RWPE1 (cell line): ENCODE measurements at places on chromosomes 16 and 17.
A peak's percentile ranks its signal among the peaks of the same experiment; 100 is the strongest.

- no peak for DNase-seq
Measured at GRCh38 chr16:9007177-9007794, 43.6 kb upstream of the USP7 start.

GRCh38 chr16:1082952-1083675 is 10.6 kb downstream of the SSTR5 start:
- DNase-seq: peak; percentile 64

DNA sequence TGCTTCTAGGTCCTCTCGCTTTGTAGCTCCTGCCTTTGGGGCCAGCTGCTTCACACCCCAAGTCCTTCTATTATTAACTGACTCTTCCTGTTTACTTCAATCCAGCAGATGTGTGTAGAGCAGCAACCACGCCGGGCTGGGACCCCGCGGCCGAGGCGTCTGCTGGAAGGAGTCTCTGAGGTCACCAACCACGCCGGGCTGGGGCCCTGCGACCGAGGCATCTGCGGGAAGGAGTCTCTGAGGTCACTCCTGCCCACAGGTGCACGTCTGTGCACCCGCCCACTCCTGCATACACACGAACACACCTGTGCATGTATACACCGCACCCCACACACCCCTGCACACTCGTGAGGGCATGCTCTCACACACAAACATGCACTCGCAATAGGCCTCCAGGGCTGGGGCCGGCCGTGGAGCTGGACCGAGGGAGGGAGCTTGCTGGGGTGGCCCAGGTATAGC is 7.8 kb upstream of the TEX19 start:
- no peak for DNase-seq

DNA sequence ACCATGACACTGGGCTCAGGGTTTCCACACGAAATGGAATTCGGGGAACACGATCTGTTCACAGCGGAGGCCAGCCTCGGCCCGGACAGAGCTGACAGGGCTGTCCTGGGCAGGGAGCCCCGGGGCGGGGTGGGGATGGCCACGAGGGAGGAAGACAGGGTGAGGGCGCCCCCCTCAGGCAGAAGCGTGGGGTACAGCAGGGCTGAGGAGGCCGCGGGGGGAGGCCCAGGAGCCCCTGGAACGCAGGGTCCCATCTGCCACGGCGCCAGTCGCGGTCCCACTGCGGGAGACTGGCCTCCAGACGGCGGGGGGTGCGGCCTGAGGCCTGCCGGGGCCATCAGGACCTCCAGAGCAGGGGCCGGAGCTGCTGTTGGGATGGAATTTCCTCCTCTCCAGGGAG is 75.9 kb downstream of the LMF1 start:
- DNase-seq: no peak

GRCh38 chr16:67525176-67525860 is 3.3 kb upstream of the RIPOR1 start:
- DNase-seq: no peak

DNA sequence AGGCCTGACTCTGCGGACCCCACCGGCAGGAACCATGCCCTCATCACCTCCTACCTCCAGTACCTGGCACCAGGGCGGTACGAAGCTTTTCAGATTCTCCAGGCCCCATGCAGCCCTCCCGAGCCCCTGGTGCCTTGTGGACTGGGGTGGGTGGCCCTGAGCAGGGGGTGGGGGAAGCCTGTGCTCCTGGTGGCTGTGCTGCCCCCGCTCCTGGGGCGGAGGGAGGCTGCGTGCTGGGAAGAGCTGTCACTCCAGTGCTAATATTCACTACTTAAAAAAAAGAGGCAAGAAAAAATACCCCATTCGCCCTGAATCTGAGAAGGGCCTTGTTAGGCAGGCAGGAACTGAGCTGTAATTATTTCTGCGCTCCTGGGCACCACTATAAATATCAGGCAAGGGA is 111.8 kb downstream of the ENGASE start:
- DNase-seq: no peak

DNA sequence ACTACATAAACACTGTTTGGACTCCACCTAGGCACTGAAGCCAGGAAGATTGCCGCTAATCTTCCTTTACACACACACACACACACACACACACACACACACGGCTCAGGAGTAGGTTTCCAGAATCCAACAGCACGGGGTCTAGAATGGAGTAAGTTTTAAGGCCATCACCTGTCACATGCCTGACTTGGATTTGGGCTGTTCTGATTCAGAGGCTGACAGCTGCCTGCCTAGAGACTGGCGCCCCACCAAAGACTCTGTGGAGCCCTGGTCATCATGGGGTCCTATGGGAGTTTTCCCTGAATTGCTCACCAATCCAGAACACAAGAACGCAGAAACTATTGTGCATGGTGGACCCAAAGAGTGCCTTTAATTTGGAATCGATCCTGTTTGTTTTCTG is 10.9 kb downstream of the CDRT4 start:
- no peak for DNase-seq

DNA sequence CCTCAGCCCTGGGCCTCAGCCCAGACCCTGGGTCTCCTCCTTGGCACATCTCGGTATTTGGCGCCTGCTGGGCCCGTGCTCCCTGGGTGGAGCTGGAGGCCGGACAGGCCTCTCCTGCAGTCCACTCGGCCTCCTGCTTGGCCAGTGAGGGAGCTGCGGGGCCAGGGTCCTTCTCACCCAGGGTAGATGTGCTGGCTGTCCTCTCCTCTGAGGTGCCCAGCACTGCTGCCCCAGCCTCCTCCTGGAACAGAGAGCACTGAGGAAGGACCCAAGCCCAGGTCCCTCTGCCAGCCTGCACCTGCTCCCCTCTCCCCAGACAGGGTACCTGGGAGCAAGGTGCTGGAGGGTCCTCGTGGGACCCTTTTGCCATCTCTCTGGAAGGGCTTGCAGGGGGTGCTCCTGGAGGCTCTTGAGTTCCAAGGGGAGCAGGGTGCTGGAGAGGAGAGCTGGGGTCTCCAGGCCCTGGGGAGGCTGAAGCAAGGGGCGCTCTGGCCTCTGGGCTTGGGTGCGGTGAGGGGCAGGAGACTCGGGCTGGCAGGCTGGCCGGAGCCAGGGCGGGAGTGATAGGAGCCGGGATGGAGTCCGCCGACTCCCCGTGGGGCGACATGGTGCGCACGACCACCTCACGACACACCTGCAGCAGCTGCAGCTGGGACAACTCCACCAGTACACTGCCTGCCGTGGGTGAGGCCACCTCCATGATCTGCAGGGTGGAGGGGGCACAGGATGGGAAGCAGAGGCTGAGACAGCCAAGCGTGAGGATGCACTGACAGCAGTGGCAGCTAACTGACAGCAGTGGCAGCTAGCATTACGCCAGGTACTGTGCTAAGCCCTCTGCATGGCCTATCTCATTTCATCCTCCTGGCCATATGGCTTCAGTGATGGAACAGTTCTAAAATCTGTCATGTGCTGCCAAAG is 17.8 kb downstream of the TSPOAP1 start:
- DNase-seq: no peak

DNA sequence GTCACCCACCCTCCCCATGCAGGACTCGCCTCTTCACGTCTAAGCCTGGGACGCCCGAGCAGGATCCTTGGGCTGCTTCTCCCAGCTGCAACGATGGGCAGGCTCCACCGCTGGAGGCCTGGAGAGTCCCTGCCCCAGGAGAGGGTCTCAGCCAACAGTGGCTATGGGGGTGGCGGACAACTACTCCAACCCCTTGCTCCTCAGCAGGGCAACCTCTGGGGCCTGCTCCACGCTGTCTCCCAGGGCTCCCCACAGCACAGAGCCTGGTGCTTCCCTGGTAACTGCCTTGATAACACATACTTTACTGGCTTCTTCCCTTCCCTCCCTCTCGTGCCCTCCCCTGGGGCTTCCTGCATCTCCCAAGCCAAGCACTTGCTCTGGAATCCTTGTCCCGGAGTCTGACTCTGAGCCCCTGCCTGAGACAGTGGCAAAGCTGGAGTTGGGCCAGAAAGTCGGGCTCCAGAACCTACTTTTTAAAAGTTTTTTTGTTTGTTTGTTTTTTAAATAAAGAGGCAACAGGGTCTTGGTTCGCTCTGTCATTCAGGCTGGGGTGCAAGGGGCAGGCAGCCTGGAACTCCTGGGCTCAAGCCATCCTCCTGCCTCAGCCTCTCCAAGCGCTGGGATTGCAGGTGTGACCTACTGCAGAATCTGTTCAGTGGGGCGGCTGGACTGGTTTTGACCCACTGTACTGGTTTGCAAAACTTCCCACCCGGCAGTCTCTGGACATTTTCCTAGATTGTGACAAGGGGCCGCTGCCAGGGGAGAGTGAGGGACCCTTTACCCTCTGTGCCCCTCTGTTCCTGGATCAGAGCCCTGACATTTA is 99.4 kb downstream of the TNFRSF13B start:
- DNase-seq: no peak

GRCh38 chr17:17203173-17203730 is 2.9 kb downstream of the PLD6 start:
- DNase-seq: no peak

- DNase-seq: no peak
Measured at GRCh38 chr17:633641-634101, 81.0 kb downstream of the VPS53 start.

DNA sequence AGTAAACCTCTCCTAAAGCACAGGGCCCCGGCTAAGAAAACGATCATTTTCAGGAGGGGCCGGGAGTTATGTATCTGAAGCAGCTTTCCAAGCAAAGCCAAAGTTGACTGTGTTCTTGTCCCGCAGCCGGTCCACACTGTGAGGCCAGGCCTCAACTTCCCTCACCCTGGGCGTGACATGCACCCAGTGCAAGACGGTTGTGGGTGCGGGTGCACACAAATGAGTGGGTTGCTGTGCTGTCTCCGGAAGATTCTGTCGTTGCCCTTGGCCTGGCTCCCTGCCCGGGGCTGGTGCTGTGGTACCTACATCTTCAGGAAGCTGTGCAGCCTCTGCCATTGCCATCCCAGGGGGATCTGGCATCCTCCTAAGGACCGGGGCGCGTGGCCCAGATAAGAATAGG is 16.6 kb downstream of the MLYCD start:
- no peak for DNase-seq

- no peak for DNase-seq
Measured at GRCh38 chr16:55115506-55115905, 184.8 kb downstream of the IRX5 start.

- DNase-seq: peak; percentile 94
Measured at GRCh38 chr16:70778901-70779309, 22.1 kb downstream of the VAC14 start.

- DNase-seq: no peak
Measured at GRCh38 chr17:10035885-10036284, 130.8 kb upstream of the RCVRN start.

- no peak for DNase-seq
Measured at GRCh38 chr17:81179220-81179619, 13.2 kb upstream of the AATK start.

GRCh38 chr16:86570558-86571529 is 4.2 kb downstream of the FOXC2 start:
- DNase-seq: no peak

GRCh38 chr16:78448658-78449271 is 349.3 kb downstream of the WWOX start:
- no peak for DNase-seq

- DNase-seq: peak; percentile 40
Measured at GRCh38 chr17:49830605-49831004, 17.3 kb downstream of the TAC4 start.

DNA sequence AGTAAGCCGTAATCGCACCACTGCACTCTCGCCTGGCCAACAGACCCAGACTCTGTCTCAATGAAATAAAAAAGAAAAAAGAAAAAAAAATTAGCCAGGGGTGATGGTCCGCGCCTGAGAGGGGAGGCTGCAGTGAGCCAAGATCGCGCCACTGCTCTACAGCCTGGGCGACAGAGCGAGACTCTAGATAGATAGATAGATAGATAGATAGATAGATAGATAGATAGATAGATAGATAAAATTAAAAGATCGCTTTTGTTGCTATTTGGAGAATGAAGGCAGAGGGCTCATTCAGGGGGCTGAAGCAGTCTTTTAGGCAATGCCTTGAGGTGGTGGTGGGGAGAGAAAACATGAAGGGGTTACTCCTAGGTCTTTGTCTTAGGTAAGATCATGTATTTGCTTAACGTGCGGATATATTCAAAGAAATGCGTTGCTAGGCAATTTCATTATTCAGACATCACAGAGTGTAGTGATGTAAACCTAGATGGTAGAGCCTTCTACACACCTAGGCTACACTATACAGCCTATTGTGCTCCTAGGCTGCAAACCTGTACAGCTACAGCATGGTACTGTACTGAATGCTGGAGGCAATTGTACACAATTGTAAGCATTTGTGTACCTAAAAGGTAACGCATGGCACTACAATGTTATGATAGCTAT is 4.3 kb upstream of the HES7 start:
- no peak for DNase-seq

GRCh38 chr16:51801635-51802034 is 650.6 kb upstream of the SALL1 start:
- no peak for DNase-seq

GRCh38 chr17:77696721-77697460 is 261.6 kb upstream of the TNRC6C start:
- DNase-seq: no peak

- DNase-seq: no peak
Measured at GRCh38 chr16:62363501-62363900, 327.3 kb upstream of the CDH8 start.

GRCh38 chr16:54932737-54933254 is 2.1 kb downstream of the IRX5 start:
- DNase-seq: no peak
